Anterior cingulate cortex (tissue), 58 donors: ENCODE measurements at places on chromosomes 11 and 22.

DNA sequence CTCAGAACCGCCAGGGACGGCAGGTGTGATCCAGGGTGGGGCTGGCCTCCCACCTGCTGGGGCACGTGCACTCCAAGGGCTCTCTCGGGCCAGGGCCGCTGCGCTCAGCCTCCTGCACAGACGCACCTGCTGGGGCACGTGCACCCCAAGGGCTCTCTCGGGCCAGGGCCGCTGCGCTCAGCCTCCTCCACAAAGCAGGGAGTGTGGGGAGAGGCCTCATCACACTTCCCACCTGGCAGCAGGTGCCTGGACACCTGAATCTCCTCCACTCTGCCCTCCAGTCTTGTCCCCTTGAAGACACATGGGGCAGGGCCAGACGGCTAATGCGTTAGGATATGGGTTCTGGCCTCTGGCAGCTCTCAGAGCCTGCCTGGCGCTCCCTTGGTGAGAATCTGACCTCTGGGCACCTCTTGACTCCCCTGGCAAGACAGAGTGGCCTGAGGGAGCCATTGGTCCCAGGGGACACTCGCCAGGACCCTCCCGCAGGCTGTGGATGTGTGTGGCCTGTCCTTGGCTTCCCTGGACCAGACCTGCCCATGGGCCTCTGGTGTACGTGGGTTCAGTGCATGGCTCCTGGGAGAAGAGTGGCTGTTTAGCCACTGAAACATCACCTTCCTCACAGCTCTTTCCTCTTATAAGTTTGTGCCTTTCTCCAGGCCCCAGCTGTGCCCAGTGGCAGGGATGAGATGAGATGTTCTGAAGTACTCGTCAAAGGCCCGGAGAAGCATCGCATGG is 73.5 kb downstream of the BRD1 start:
- no peak for DNase-seq

DNA sequence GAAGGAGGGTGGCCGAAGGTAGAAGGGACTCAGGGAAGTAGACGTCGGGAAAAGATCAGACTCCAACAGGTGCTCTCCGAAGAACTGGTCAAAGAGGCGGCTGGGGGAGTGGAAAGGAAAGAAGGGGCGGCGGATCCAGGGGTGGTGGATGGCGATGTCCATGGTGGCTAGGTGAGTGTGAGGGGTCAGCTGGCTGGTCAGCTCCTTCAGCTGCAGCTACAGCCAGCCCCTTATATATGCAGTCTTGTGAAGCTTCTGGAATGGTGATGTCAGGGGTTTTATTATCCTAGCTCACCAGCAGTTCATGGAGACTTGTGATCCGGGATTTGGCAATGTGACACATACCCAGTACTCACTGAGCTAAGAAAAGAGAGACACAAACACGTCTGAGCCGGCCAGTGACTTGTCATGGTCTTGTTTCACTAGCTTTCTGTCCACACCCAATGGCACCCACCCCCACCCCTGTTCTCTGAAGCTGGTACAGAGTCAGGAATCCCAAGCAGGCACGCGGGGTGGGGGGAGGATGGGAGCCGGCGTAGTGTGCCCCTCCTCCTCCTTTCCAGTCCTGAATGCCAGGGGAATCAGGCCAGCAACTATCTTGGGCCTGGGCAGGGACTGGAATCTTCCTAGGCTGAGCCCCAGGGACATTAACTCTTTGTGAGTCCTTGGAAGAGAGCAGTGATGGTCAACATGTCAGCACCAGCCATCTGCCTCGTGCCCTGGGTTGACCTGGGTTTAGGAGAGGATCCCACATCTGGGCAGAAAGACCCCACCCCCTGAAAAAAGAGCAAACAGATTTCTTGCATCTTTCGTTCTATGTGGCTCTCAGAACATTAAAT is at the start of gene CRYAB:
Gene CRYAB, minus strand, starts transcription at position 208 of the 839 bp plus-strand sequence. Its CDS starts 46 bp downstream, at position 162.
- DNase-seq: peak; percentile 83

GRCh38 chr11:61800331-61801281 is 7.9 kb downstream of the FEN1 start:
- no peak for DNase-seq

- no peak for DNase-seq
Measured at GRCh38 chr11:94130298-94131046, 1.8 kb downstream of the PANX1 start.

DNA sequence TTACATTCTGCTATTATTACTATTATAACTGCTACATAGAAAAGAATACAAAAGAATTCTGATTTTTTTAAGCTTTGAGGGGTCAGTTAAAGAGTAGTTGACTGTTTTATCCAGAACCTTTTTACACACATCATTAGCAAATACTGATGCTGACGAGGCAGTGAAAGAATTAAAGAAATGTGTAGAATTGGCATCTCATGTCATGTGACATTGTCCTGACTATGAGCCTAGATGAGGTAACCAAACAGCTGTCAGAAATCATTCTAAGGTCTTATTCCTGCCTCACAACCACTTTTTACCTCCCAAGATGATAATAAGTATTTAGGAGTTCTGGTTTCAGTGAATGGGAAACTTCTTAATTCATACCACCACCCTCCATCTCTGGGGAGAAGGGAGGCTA is 121.0 kb downstream of the SLC1A2 start:
- no peak for DNase-seq

DNA sequence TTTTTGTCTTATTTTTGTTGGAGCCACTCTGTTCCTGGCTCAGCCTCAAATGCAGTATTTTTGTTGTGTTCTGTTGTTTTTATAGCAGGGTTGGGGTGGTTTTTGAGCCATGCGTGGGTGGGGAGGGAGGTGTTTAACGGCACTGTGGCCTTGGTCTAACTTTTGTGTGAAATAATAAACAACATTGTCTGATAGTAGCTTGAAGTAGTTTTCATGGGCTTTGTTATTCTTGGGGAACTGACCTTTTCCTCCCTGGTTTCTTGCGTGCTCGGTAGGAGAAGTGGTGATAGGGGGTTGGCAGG is 6.0 kb upstream of the MCM5 start:
- DNase-seq: no peak

- no peak for DNase-seq
Measured at GRCh38 chr11:15045891-15046290, 27.5 kb upstream of the CALCB start.
